NCI-H774 (cell line): ENCODE measurements at places on chromosomes 16 and 17.

GRCh38 chr17:59527325-59527917 lies 38.0 kb upstream of the DHX40 start:
- no peak for DNase-seq

- DNase-seq, result no peak
Observed at GRCh38 chr16:48999508-48999907, 282.1 kb downstream of the CBLN1 start.

GRCh38 chr16:46790599-46791270 lies 40.2 kb downstream of the C16orf87 start:
- DNase-seq, result no peak

DNA sequence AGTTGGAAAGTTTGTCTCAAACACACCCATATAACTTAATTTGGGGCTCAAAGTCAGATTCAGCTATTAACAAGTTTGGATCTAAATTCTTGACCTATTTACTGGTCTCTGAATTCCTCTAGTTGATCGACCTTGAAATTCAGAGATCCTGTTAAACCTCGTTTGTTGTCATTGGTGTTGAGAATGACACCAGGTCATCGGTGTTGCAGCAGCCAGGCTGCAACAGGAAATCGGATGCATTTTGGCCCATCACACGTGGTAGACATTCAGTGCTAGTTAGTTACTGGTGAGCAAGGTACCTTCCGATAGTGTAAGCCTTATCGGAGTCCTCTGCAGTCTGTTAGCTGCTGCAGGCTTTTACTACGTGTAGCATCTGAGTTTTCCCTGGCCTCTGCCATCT lies 82.3 kb downstream of the WWP2 start:
- DNase-seq, result no peak

- no peak for DNase-seq
Observed at GRCh38 chr17:61897548-61898180, 30.1 kb downstream of the INTS2 start.

DNA sequence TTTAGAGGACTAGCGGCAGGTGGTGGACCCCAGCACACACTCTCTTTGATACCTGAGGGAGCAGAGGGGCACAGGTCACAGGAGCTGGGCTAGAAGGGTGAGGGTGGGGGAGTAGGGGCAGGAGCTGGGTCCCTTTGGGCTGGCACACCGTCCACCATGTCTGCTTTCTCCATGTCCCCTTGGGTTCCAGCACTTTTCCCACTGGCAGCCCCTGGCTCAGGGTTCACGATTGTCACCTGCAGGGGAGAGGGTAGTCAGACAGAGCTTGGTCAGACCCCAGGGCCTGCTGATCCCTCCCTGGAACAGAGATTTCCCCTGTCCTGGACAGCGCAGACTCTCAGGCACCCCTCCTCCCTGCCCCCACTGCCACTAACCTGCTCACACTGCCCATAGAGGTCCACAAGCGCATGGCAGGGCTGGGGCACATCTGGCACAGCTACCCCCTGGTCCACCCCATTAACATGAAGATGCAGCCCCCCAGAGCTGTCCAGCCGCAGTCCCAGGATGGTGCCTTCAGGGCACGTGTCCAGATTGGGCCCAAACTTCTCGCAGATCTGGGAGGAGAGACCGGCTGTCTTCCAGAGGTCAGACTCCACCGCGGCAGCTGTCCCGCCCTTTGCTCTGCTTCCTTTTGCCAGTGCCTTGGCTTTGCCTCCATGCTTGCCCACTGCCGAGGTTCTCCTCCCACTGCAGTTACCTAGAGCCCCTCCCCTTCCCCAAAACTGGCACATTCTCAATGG lies 3.1 kb upstream of the GPS2 start:
- no peak for DNase-seq

GRCh38 chr16:59783191-59783590 lies 1049.1 kb upstream of the GOT2 start:
- DNase-seq, result no peak

GRCh38 chr17:34561328-34561727 lies 18.1 kb upstream of the TMEM132E start:
- no peak for DNase-seq

DNA sequence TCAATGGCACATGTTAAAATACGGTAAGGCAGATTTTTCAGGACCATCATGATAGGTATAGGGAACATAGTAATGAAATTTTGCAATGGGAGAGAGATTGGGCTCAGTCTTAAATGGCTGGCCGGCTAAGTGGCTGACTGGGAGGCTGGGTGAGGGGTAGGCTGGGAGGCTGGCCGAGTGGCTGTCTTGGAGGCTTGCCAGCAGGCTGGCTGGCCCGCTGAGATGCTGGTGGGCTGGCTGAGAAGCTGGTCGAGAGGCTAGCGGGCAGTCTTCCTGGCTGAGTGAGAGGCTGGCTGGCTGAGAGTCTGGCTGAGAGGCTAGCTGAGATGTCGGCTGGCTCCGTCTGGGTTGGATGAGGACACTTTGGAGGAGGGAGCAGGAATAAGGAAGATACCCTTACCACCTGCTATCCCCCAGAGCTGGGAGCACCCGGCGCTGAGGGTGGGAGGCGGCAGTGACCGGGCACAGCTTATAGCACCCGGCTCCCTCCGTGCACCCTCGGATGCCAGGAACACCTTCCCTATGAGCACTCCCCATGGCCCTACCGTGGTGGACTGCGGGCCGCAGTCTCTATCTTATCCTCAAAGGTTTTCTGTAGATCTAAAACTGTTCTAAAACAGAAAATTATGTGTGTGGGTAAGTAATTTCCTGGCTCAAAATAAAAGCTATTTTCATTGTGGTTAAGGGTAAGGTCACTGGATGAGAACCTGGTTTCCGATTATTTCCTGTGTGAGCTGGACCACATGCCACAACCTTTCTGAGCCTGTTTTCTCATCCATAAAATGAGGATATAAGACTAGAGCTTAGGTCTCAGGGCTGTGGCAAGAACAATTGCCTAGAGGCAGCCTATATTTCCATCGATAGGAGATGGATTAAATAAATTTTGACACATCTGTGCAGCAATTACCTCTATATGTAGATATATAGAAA lies 34.5 kb upstream of the TMC5 start:
- peak; percentile 59 for DNase-seq

DNA sequence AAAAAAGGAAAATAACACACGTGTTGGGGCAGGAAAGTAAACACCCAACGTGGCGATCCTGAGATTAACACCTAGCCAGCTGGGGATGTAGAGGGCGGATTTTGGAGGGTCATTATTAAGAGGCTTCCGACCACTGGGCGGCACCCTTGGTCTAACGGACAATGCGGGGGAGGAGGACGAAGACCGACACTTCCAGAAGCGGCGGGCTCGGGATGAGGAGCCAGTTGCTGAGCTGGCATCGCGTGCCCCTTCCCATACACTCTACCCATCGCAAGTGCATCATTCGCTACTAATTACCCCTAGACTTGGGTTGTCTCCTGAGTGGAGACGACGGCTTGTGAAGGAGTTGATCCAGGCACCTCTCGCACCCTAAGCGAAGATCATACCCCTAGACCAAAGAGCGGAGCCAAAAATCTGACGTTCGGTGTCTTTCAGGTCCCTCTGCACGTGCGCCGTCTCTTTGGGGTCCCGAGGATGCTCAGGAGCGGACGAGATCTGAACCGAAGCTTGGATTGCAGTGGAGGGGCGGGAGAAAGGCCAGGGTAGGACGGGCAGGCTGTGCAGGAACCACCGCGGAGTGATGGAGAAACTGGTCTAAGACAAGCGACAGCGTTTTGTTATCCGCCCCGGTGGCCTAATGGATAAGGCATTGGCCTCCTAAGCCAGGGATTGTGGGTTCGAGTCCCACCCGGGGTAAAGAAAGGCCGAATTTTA lies 17.6 kb downstream of the ZNF213 start:
- peak; percentile 86 for DNase-seq

GRCh38 chr17:12683299-12683698 lies 17.6 kb downstream of the MYOCD start:
- DNase-seq, result no peak

- DNase-seq, result no peak
Observed at GRCh38 chr16:55640701-55641327, 15.0 kb upstream of the SLC6A2 start.

DNA sequence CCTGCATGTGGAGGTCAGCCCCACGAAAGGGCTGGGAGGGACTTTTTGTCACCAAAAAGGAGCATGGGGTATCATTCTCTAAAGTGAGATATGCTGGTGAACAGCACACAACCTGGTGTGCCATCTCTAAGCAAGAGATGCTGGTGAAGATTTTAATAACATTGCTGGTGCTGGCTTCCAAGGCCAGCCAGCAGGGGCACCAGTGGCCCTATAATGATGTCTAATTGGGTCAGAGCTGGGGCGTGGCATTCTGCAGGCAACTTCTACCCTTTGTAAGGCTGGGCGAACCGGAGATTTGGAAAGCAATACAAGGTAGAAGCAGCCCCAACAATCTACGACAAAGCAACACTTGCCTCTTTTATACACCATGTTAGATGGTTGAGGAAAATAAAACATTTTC lies 16.8 kb downstream of the SDR42E1 start:
- no peak for DNase-seq

DNA sequence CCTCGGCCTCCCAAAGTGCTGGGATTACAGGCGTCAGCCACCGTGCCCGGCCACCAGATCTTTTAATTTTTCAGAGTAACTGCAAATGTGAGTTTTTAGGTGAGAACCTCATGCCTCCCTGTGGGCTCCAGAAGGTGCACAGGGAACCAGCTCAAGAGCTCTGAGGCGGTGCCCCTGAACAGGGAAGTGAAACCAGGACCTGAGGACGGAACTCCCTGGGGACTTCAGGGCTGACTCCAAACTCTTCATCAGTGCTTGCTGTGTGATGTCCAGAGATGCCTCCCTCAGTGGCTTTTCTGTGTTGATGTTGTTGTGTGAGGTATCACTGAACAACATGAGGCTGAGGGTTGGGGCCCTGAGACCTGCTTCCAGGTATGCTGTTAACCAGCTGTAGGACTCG lies 23.8 kb downstream of the SLC12A3 start:
- no peak for DNase-seq

DNA sequence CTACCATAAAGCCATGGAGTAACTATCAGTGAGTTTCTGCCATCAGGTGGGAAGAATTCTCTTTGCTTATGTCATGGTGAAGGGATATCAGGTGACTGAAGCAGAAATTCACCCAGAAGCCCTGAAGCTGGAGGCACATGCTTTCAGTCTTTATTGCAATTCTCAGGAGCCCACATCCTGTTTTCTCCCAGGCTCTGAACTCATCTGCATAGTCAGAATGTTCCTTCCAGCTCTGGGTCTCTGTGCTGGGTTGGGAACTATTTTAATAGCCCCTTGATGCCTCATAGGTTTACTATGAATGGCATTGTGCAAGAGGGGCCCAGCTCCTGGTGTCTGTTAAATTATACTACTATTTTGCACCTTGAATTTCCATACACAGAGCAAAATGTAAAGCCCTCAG lies 198.4 kb upstream of the SOX9 start:
- DNase-seq, result no peak

- DNase-seq, result no peak
Observed at GRCh38 chr16:3458278-3458851, 14.9 kb downstream of the NAA60 start.

DNA sequence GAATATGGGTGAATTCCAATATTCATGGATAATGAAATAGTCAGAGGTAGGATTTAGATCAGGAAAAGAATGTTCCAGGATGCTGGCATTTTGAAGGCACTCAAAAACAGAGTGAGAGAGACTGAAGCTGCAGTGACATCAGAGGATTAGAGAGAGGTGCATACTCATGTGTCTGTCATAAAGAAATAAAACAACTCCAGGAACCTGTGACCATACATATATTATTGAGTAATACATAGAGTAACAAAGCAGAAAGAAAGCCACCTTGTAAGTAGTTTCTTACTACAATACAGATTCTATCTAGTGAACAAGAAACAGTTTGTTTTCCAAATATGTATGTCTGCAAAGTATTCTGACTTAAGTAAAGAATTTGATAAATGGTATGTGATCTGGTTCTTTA lies 62.3 kb upstream of the PHOSPHO1 start:
- no peak for DNase-seq

- no peak for DNase-seq
Observed at GRCh38 chr16:30407804-30408534, 563 bp downstream of the ZNF771 start.

GRCh38 chr17:204427-205147 lies 23.1 kb upstream of the DOC2B start:
- DNase-seq, result no peak

GRCh38 chr17:8877984-8878383 lies 10.5 kb upstream of the PIK3R6 start:
- no peak for DNase-seq
